PC-3 (cell line): ENCODE measurements at places on chromosomes 7 and 10. TPM values are rescaled to one million over a fixed set of nuclear protein-coding genes. Genes with fewer than 3 reads are reported as not detected.

Gene KCNMA1
- total RNA-seq, result 143 and 193 TPM in 2 replicates

Gene ZNF804B
- total RNA-seq, result not detected in 2 replicates

Gene HPS1
- 19.1 and 20.6 TPM in 2 replicates for total RNA-seq

Gene ZC3HAV1
- 19.6 and 25.0 TPM in 2 replicates for total RNA-seq

Gene ASIC3
- 1.7 and 2.6 TPM in 2 replicates for total RNA-seq

Gene FAM25G
- total RNA-seq, result not detected in 2 replicates

Gene TAS2R3
- 0.40 TPM in 1 of 2 replicates, not detected in the other for total RNA-seq

Gene MCM10
- 14.3 and 16.1 TPM in 2 replicates for total RNA-seq

Gene LIPJ
- not detected in 2 replicates for total RNA-seq

Gene MBL2
- 0.17 TPM in 1 of 2 replicates, not detected in the other for total RNA-seq

GRCh38 chr10:132987671-132988571 lies 45.6 kb upstream of the CFAP46 start:
- no peak for DNase-seq

DNA sequence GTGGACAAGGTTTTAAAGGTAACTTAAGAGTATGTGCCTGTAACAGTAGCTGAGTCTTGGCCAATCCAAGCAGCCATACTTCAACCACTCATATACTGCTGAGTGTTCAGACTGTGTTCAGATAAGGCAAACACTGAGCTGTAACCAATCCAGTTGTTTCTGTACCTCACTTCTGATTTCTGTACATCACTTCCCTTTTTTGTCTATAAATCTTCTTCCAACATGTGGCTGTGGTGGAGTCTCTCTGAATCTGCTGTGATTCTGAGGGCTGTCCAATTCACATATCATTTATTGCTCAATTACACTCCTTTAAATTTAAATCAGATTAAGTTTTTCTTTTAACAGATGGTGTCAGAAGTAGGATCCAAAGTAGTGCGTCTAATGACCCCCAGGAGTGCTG lies 149.5 kb upstream of the PHF14 start:
- DNase-seq, result no peak

- no peak for DNase-seq
Measured at GRCh38 chr7:137408126-137408525, 64.6 kb upstream of the PTN start.

GRCh38 chr7:100567751-100568175 lies 5.9 kb downstream of the SAP25 start:
- DNase-seq, result no peak

GRCh38 chr10:499991-500390 lies 189.5 kb downstream of the DIP2C start:
- no peak for DNase-seq

- no peak for DNase-seq
Measured at GRCh38 chr7:25286756-25287155, 58.5 kb upstream of the NPVF start.

DNA sequence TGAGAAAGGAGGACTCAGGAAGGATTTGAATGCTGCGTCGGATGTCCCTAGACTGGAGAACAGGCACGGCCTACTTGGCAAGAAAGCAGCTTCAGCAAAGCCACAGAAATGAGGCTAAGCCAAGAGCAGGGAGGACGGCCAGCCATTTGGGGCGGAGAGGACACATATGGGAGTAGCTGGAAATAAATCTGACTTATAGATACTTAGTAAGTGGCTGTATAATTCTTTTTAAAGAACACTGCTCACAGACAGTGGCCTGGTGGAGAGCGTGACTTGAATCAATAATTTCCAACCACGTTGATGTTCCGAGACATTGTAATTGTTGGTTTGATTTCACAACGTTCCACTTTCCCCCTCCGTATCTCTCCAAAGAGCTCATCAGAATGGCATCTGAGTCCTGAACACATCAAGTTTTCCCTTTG lies 67.7 kb upstream of the JCAD start:
- DNase-seq, result no peak

DNA sequence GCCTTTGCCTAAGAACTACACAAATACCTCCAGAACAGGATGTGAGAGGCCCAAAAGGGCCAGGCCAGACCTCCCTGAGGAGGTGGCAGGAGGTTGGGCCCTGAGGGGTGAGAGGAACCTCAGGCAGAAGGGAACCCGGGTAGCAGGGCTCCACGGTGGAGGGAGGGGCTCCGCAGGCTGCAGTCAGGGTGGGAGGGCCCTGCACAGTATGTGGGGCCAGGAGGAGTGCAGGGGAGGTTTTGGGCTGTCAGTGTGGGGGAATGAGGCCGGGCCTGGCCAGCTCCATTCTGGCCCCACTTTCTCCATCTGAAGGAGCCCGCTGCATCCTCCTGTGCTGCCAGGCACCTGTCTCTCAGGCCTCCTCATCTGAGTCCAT lies 25.9 kb downstream of the DNAJB12 start:
- no peak for DNase-seq

GRCh38 chr7:152158801-152159587 lies 133.5 kb downstream of the GALNT11 start:
- no peak for DNase-seq

- DNase-seq, result no peak
Measured at GRCh38 chr10:37703833-37704382, 153.5 kb downstream of the ZNF248 start.

- no peak for DNase-seq
Measured at GRCh38 chr10:20956843-20957242, 59.7 kb upstream of the NEBL start.

DNA sequence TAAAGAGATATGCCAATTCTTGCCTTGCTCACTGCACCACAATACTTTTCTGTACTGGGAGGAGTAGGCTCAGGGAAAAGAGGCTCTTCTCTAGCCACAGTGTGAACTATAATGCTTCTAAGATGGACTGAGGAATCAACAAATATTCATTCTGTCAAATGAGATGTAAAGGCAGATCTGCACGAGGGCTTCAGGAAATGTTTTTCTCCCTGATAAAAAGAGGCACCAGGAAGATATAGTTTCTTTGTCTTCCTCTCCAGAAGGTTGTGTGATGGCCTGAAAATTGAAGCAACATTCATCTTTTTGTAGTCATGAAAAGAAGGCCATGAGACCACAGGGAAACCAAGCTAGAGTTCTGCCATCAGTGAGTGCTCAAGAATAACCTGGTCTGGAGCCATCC lies 79.1 kb upstream of the NME8 start:
- DNase-seq, result no peak

- DNase-seq, result no peak
Measured at GRCh38 chr10:6267941-6268340, 65.2 kb downstream of the PFKFB3 start.
